ENCODE measurements at places on chromosomes 5 and 9.
A peak's percentile ranks its signal among the peaks of the same experiment; 100 is the strongest.

- peak; percentile 45 for DNase-seq
Measured at GRCh38 chr5:125848751-125849150, 574.5 kb upstream of the GRAMD2B start.

GRCh38 chr9:72441848-72442607 lies 77.0 kb upstream of the ZFAND5 start:
- peak; percentile 82 for DNase-seq

DNA sequence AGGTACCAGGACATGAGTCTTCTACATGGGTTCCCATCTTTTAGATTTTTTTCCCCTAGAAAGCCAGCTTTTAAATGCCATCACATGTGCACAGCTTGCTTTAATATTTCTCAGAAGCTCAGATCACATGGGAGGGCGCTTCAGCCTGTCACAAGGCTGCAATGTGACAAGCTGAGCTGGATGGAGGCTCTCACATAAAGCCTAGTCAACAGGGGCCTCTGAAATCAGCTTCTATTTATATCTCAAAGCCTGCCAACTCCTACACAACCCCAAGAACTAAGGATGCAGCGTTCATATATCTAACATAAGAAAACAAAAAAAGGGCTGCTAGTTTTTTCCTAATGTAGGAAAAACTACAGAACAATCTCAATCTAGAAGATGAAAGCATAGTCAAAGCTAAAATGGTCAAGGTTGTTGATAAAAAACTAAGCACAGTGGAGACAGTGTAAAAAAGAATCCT lies 2.3 kb downstream of the ZFAND5 start:
- peak; percentile 46 for DNase-seq

- no peak for DNase-seq
Measured at GRCh38 chr5:68407311-68408239, 192.0 kb downstream of the PIK3R1 start.

- no peak for DNase-seq
Measured at GRCh38 chr9:120857902-120858301, 15.2 kb upstream of the PSMD5 start.

- no peak for DNase-seq
Measured at GRCh38 chr9:93303258-93303771, 119.4 kb downstream of the WNK2 start.

DNA sequence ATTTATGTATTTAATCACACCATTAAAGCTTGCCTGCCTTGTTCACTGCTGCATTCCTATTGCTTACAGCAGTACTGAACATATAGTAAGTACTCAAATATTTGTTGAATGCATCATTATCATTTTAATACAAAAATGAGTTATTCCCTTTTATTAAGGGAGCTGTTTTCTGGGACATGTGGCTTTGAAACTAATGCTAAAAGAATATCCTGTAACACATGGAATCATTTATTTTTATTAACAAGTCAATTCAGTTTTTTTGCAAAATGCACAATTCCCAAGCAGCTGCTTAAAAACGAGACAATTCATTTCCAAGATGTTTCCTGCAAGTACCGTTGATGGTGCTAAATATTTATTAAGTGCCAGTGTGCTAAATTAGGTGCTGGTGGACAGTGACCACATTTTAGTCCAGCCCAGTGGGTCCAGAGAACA lies 148.3 kb upstream of the NR3C1 start:
- DNase-seq: no peak

DNA sequence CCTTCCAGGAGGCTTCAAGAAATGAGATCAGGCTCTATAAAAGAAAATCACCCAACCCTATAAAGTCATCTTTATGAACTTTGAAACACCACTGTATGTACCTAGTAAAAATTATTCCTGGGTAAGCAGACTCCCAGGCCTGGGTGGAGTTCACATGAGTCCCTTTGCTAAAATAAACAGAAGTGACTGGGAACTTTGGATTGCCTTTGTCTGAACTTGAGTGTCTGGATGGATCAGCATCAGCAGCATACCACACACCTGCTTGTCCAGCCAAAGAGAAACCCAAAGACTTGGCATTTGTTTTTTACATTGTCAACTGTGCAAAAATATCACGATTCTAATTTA lies 79.6 kb upstream of the CDKN2B start:
- DNase-seq: no peak

- no peak for DNase-seq
Measured at GRCh38 chr9:98522487-98522886, 186.2 kb downstream of the GABBR2 start.

- DNase-seq: no peak
Measured at GRCh38 chr9:109483744-109484429, 14.2 kb downstream of the PTPN3 start.

DNA sequence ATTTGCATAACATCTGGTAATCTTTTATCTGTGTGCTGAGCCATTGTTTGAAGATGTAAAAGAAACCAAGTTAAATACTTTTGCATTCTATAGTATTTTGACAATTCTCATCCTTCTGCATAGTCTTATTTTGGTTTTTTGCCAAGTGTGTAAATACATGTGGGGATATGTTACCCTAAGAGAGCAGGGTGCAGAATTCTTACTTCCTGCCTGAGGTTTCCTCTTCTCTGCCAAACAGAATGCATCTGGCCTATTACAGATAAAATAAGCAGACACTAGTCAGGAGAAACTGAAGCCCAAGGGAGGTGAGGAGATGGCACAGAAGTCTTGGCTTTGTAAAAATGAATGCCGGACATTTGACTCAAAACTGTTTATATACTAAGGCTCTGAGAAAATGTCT lies 462.1 kb downstream of the TMEM38B start:
- no peak for DNase-seq

GRCh38 chr9:23088932-23089364 lies 642.3 kb downstream of the DMRTA1 start:
- DNase-seq: no peak

DNA sequence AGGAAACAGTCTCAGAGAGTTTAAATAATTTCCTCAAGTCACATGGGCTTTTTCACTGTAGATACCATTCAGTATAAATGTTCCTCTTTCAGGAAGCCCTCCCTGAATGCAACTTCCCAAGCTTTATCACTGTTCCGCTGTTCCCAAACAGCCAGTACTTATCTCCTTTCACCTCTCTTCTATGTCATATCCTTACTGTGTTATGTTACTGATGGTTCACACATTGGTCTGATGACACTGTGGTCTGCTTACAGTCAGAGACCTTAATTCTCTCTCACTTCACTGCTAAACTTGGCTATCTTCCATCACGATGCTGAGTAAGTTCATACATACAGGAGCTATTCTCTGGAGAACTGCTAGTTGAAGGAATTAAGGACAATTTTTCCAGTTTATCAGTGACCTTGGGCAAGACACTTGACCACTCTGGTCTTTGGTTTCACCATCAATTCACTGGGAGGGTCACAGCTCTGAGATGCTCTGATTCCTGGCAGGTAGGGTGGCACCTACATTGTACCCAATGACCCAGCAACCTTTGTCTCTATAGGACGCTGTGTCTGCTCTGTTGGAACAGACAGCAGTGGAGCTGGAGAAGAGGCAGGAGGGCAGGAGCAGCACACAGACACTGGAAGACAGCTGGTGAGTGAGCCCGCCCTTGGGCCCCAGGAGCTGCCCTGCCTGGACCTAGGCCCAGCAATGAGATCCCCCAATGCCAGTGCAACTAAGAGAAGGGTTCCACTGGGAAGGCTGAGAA lies 42.1 kb upstream of the RARS1 start:
- no peak for DNase-seq

DNA sequence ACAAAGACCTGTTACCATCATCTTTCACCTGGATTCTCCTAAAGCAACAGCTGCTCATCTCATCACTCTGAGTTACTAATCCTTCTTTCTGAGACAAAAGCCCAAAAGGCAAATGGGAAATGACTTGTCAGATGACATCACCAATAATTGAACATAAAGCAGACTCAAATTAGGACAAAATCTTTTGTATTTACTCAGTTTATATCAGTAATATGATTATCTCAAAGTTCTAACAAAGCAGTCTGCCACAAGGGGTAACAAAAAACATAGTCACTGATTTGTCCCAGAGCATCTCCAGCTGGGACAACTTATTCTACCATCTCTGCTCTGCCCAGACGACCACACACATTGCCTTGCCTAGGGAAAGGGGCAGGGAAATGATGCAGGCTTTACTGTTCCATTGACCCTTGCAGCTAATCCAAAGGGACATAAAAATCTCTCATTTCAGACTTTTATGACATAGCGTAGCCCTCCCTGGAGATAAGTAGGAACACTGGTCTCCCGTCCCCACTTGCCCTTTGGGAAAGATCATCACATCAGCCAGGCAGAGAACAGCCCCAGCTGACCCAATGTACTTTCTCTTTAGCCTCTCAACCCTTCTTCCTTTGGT lies 249.5 kb upstream of the PTGER4 start:
- no peak for DNase-seq

GRCh38 chr5:67052034-67052433 lies 144.6 kb downstream of the CD180 start:
- DNase-seq: no peak

- DNase-seq: no peak
Measured at GRCh38 chr9:38240051-38240450, 152.5 kb upstream of the ALDH1B1 start.

- no peak for DNase-seq
Measured at GRCh38 chr5:153896701-153897100, 142.0 kb downstream of the FAM114A2 start.

DNA sequence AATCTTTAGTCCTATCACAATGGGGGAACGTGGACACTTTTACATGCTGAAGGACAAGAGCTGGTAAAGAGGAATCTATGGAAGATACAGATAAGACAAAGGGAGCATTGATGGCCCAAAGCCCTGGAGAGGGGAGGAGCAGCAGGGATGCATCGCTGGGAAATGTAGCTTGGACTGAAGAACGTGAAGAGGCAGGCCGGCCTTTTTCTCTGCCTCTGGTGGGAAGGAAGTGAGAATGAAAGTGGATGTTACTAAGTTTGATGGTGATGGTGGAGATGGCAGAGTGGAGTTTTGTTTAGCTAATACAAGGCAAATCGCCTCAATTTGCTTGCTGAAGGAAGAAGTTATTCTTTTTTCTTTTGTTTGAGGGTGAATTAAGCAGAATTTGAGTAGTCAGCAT lies 124.6 kb upstream of the TAF11L2 start:
- DNase-seq: no peak

GRCh38 chr5:151758141-151758429 lies 346 bp downstream of the ATOX1 start:
- DNase-seq: no peak

- DNase-seq: no peak
Measured at GRCh38 chr5:43225649-43226245, 33.7 kb downstream of the NIM1K start.

DNA sequence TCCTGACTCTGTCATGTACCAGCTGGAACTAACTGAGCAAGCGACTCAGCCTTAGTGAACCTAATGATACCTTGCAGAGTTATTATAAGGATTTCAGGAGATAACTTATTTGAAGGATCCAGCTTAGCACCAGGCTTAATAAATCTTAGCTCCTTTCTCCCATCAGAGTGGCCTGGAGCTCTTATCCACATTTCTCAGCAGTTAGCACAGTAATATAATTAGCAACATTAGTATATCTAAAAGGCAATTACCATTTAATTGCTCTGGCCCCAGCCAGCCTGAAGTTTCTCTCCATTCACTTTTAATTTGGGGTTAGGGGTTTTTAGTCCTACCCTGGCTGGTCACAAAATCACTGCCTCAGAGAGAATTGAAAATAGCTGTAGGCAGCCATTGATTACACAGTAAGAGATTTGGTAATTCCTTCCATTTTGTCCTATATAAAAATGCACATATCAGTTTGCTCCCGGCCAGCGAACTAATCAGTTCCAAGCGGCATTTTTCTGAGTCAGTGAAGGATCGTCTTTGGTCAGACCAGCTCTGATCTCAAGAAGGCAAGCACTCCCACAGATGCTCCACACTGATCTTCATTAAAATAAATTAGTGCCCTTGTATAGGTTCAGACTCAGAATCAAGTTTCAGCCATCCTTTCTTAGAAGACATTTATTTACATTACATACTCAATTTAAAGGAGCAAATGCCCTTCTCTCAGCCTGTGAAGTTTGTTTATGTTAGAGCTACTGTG lies 56.6 kb downstream of the SNCAIP start:
- DNase-seq: no peak

- DNase-seq: no peak
Measured at GRCh38 chr5:180238631-180239030, 29.6 kb upstream of the RASGEF1C start.

GRCh38 chr5:101326766-101327165 lies 423.7 kb upstream of the ST8SIA4 start:
- DNase-seq: no peak

DNA sequence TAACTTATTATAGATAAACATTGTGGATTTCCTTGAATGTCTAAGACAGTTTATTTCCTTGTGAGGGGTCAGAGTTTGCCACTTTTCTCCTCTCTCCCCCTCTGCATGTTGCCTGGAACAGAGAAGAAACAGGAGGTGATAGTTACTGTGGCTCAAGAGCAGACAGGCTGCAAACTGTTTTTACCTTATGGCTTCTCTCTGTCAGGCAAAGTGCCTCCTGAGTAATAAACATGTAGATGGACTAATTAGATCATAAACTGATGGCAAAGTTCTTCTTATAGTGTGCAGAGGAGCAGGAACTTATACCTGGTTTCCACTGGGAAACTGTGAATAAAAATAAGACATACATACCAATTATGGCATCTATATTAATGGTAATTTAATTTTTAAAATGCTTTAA lies 133.1 kb upstream of the CDH12 start:
- DNase-seq: no peak

GRCh38 chr5:178328826-178329730 lies 96.5 kb upstream of the PHYKPL start:
- DNase-seq: no peak

GRCh38 chr9:129464972-129465833 lies 155.7 kb downstream of the C9orf50 start:
- DNase-seq: no peak

DNA sequence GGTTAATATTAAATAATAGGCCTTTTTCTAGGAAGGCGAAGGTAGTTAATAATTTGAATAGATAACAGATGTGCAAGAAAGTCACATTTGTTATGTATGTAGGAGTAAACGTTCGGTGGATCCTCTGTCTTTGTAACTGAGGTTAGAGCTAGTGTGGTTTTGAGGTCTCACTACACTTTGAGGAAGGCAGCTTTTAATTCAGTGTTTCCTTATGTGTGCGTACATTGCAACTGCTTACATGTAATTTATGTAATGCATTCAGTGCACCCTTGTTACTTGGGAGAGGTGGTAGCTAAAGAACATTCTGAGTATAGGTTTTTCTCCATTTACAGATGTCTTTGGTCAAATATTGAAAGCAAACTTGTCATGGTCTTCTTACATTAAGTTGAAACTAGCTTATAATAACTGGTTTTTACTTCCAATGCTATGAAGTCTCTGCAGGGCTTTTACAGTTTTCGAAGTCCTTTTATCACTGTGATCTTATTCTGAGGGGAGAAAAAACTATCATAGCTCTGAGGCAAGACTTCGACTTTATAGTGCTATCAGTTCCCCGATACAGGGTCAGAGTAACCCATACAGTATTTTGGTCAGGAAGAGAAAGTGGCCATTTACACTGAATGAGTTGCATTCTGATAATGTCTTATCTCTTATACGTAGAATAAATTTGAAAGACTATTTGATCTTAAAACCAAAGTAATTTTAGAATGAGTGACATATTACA lies 45.7 kb downstream of the TGFBR1 start:
- no peak for DNase-seq

GRCh38 chr5:133509742-133510079 lies 102.6 kb downstream of the FSTL4 start:
- peak; percentile 3 for DNase-seq

GRCh38 chr5:177230660-177231059 lies 72.9 kb downstream of the RAB24 start:
- DNase-seq: no peak

GRCh38 chr5:94577466-94578245 lies 40.7 kb downstream of the KIAA0825 start:
- no peak for DNase-seq
